Stimulated activated CD8-positive, alpha-beta memory T cell treated with anti-CD3 and anti-CD28 coated beads, Interleukin-7, amount 100 ng/mL, for 4 hours (primary cell): ENCODE measurements at places on chromosomes 3 and 15.

DNA sequence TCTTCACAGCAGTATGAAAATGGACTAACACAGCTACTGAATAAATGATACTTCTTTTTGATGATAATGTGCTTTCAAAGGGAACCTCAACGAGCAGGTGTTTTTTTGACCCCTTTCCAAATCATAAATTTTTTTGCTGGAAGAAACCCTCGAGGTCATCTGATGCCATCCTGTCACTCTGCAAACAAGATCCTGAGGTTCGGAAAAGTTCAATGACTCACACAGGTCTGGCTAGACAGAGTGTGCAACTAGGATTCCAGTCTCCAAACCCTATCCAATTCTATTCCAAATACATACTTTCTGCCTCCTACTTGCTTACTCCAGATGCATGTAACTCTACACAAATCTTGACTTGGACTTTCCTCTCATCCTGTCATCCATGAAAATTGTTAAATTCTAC, 124.7 kb downstream of the NEDD4 start:
- no peak for DNase-seq

- DNase-seq, result no peak
Observed at GRCh38 chr15:101499863-101500713, 10.6 kb upstream of the PCSK6 start.

GRCh38 chr3:72141264-72141663, 356.3 kb upstream of the PROK2 start:
- no peak for DNase-seq

- DNase-seq, result no peak
Observed at GRCh38 chr15:62413786-62414185, 248.7 kb upstream of the C2CD4B start.

GRCh38 chr3:21562243-21562642, 188.8 kb downstream of the ZNF385D start:
- DNase-seq, result no peak

- DNase-seq, result no peak
Observed at GRCh38 chr3:177611752-177612334, 414.6 kb upstream of the TBL1XR1 start.

DNA sequence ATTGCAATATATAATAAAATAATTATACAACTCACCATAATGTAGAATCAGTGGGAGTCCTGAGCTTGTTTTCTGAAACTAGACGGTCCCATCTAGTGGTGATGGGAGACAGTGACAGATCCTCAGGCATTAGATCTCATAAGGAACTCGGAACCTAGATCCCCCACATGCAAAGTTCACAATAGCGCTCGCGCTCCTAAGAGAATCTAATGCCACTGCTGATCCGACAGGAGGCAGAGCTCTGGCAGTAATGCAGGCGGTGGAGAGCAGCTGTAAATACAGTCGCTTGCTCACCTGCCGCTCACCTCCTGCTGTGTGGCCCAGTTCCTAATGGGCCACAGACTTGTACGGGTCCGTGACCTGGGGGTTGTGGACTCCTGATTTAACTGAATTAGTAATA, 87.8 kb downstream of the P3H2 start:
- no peak for DNase-seq

DNA sequence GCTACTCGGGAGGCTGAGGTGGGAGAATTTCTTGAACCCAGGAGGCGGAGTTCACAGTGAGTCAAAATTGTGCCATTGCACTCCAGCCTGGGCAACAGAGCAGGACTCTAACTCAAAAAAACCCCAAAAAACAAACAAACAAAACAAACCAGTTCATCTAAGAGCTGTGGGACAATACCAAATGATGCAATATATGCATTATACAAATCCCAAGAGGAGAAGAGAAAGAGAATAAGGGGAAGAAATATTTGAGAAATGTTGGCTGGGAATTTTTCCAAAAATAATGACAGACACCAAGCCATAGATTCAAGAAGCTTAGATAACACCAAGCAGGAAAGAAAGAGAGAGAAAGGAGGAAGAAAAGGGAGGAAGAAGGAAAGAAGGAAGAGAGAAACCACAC, 82.5 kb downstream of the KLF13 start:
- DNase-seq, result no peak

DNA sequence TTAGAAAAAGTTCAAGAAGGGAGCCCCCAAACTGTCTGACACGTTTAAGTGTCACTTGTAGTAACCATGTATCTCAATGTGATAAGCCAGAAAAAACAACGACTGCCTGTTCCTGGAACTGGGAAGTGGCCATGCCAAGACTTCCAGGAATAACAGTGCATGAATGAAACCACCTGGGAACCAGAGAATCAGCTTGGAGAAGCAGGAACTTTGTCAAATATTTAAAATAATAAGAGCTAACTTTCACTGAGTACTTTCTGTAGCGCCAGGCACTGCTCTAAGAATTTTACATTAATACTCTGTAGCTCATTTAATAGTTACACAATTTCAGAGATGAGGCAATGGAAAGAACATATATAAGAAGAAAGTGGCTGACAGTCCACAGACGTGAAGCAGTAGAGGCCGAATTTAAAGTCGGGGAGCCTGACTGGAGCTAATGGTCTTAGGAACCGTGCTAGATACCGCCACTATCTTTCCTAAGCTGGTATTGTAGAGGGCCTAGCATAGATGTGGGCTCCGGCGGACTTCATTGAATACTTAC, 876 bp downstream of the PLSCR1 start:
- no peak for DNase-seq

- DNase-seq, result no peak
Observed at GRCh38 chr15:51505251-51505650, 117.3 kb downstream of the DMXL2 start.

GRCh38 chr15:65837301-65838294, 31.7 kb upstream of the RAB11A start:
- DNase-seq, result no peak

DNA sequence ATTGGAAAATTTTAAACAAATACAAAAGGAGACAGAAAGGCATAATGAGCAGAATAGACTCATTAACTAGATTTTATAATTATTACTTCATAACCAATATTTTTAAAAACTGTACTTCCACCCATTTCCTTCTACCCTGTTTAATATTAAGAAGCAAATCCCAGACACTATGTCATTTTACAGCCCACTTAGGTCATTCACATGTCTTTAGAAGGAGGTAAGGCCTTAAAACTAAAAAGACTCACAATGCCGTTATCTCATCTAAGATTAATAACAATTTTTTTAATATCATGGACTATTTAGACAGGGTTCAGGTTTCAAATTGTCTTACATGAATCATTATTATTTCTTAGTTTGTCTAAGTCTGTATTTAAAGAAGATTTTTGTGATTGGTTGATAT, 217.2 kb downstream of the NFKBIZ start:
- DNase-seq, result no peak

DNA sequence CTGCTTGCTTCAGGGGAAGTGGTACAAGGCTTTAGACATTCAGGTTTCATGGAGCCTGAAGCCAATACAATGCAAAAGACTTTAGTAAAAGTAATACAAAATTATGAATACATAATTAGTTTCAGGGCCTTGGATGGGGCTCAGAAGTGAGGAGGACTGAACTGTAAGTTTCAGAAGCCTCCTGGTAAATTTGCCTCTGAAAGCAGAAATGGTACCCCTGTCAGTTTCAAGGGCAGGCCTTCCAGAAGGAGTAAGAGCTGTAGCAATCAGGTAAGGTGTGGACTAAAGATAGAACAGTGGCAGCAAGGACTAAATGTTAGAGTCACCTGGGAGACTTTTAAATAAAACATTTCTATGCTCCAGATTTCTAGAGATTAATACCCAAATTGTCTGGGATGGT, 402.5 kb upstream of the GOLIM4 start:
- no peak for DNase-seq

DNA sequence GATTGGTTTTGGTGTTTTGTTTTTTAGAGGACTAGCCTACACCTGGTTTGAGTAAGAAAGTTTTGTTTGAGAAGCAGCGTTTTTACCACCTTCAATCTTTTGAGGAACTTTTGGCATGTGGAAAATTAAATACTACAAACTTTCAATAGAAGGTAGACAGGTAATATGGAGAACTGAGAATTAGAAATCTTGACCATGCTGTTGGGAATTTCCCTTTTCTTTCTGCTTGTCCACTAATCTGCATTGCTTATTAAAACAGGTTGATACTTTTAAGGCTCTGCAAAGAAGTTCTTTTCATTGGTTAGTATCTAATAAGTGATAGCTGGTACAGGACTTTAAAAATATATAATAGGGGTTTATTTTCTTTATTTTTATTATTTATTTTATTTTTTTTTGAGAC, 31.9 kb downstream of the UBE2E1 start:
- DNase-seq, result no peak

- no peak for DNase-seq
Observed at GRCh38 chr3:17840651-17841050, 98.2 kb upstream of the TBC1D5 start.

- peak; percentile 9 for DNase-seq
Observed at GRCh38 chr3:72665701-72666446, 182.4 kb downstream of the SHQ1 start.

DNA sequence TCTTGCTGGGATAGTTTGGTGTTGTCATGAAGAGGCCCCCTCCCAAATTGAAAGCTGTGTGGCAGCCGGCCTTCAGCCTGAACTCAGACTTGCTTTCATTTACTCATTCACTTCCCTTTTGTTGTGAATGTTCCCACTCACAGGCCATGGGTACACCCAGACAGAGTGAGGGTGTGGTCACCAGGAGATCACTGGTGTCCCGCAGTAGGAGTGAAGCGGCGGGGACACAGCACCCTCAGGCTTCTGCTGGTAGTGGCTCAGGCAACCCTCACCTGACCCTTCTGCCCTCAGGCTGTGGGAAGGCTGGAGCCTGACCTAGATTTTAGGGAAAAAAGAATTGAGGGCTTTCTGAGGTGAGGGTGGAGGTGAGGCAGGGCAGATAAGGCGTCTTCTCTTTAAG, 244.4 kb downstream of the SOX2 start:
- DNase-seq, result no peak

GRCh38 chr15:47388299-47388698, 329.0 kb upstream of the SEMA6D start:
- no peak for DNase-seq

DNA sequence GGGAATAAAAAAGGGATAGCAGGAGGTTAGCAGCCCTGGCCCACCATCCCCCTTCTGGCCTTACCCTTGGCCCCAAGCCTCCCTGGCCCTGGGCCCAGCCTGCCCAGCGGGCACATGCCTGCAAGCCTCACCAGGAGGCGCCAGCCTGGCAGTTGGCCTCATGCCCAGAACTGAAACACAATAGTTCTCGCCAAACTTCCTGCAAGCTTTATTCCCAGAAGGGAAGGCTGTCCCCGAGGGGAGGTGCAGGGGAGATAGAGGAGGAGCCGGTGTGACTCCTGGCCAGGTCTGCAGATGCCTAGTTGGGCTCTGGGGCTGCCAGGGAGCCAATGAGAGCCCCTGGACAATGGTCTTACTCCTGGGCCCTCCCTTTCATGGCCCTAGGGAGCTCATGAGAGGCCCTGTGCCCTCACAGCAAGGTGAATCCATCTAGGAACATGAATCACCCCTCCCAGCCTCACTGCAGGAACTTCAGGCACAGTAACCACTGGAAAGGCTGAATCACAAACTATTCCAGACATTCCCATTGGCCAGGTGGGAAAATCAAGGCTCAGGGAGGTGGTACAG, 4.0 kb downstream of the CCDC33 start:
- DNase-seq, result no peak

GRCh38 chr3:37272741-37273140, 98.4 kb upstream of the LRRFIP2 start:
- no peak for DNase-seq

DNA sequence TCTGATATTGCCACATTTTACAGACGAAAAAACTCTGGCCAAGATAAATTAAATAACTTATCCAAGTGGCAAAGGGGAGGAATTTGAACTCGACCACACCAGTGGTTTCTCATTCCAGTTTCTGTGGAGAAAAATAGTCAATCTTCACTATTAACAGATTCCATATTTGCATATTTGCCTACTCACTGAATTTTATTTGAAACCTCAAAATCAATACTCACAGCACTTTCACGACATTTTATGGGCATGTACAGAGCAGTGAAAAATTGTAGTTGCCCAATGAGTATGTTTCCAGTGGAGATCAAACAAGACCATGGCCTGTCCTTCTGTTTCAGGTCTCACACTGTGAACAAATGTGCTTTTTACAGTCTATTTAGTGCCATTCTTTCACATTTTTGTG, 374.3 kb downstream of the MAGI1 start:
- no peak for DNase-seq

- DNase-seq, result no peak
Observed at GRCh38 chr3:18442756-18443664, 17.9 kb upstream of the SATB1 start.

DNA sequence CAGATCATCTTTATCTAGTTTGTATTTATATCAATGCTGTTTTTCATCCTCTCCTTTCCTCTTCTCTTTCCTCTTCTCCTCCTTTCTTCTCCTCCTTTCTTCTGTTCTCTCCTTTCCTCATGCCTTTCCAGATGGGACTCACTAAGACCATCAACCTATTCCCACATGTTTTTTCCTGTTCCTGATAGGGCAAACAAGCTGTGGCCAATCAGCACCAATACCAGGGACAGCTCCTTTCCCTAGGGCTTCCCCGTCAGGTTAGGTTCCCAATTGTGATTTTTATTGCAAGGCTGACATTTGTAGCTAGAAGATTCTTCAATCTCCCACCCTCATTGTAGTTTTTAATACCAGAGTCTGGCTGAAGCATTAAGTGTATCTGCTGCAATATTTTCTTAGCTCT, 76.3 kb upstream of the COL8A1 start:
- DNase-seq, result no peak

DNA sequence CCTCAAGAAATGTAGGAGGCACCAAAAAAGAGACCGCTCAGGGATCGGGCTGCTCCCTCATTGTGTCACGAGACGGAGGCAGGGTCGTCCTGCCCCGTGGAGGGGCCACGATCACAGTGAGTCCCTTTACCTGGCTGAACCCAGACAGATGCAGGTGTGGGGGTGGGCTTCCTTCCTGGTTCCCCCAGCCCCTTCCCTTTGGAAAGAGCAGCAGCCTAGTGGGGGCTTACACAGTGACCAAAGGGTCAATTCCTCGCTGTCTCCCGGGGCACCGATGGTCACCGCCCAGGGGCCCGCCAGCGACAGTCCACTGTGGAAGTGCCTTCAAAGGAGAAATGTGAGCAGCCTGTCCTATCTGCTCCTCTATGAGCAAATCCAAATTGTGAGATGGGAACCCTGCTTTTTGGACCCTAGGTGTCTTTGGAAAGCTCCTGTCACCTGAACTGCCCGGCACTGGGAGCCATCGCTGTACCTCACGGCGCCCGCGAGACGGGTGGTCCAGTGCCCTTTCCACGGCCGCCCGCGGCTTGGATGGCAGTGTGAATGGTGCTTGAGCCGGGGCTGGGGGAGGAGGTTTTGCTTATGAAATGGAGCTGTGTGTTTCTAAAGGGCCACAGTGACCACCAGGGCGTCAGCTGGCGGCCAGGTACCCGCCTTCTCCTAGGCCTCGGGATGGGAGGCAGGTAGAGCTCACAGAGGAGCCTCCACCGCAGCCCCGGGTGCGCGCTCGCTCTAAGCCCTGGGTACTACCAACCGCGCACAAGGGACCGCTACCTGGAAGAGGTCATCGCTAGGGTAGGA, 155.7 kb downstream of the KLF13 start:
- no peak for DNase-seq

DNA sequence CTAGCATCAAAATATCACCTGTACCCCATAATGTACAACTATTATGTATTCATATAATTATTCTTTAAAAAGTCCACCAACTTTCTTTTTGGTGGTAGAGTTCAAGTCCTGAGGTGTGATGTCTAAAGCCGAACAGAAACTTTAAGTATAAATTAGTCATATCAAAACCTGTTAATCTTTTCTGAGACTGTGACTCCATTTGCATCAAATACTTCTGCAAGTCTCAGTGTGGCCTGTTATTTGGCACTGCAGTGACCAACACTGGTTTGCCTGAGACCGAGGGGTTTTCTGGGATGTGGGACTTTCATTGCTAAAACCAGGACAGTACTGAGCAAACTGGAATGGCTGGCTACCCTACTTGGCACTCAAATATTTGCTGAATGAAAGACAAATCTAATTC, 7.3 kb downstream of the NGLY1 start:
- no peak for DNase-seq
